ENCODE measurements at places on chromosomes 1 and 21. TPM values are rescaled to one million over a fixed set of nuclear protein-coding genes. Genes with fewer than 3 reads are reported as not detected.

- DNase-seq, result no peak
Observed at GRCh38 chr1:33872683-33873082, 8.8 kb downstream of the HMGB4 start.

DNA sequence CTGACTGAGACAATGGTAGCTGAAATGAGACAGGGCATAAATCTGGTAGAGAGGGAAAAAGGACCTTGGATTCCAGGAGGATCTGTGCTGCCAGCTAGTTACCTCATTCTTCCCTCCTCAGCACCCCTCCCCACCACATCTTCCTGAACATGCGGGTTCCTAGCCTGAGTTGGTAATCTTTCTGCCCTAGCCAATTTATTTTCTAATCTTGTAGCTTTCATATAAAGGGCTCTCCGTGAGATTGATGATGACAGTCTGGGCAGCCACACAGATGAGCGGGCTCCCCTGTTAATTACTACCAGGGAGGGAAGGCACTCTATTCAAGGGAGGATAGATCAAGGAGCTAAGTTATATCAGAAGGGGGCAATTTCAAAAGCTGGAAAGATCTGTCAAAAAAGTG is 20.2 kb downstream of the ARHGEF11 start:
- DNase-seq, result no peak

Gene NTMT2
- not detected for polyA plus RNA-seq

Gene TSNAX
- polyA plus RNA-seq, result 21.0 TPM

Gene LCE2C
- polyA plus RNA-seq, result not detected
